NCI-H1092 treated with DMSO at 0.1 percent for 48 hours (cell line): ENCODE measurements at places on chromosomes 5 and 9.

GRCh38 chr5:171494452-171495121 is 75.1 kb downstream of the FGF18 start:
- DNase-seq, result no peak

GRCh38 chr9:4117835-4118610 is 181.8 kb downstream of the GLIS3 start:
- DNase-seq, result peak; percentile 8

GRCh38 chr9:103713631-103714030 is 380.5 kb upstream of the SMC2 start:
- DNase-seq, result no peak

GRCh38 chr5:102018279-102018678 is 277.8 kb downstream of the SLCO4C1 start:
- no peak for DNase-seq

GRCh38 chr5:39650008-39650762 is 225.4 kb upstream of the DAB2 start:
- no peak for DNase-seq

GRCh38 chr9:36903541-36904435 is 130.3 kb downstream of the PAX5 start:
- no peak for DNase-seq

- no peak for DNase-seq
These were observed 146.5 kb upstream of the TLX3 start for GRCh38 chr5:171162596-171162995.

DNA sequence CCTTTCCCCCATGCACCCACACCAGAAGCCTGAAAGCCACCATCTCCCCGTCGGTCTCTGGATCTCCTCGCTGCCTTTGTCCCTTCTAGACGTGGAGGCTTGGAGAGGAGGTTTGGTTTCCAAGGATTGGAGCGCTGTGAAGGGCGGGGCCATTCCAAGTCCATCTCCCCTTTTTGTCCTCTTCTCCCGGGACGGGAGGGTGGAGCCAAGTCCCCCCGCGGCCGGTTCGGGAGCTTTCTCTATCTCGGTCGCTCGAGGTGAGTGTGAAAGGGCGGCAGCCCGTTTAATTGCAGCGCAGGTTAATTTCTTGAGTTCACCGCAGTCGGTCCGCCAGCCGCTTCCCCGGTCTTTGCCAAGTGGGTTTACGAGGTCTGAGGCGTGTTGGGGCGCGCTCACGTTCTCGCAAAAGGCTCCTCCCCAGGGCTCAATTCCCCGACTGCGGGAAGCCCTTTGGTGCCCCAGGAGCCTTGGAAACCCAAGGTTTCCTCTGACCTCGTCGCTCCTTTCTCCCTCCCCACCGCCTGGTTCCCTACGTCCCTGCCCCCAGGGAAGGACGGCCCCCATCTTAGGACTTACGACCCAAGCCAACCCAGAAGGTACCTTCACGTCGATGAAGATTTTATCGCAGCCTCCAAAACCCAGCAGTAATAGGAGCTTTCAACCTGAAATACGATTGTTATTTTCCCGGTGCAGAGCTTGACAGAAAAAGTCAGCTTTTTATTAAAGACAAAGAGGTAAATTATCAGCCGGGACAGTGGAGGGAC is 2.8 kb upstream of the ZNF462 start:
- DNase-seq, result no peak

GRCh38 chr9:133590231-133590855 is 18.8 kb downstream of the FAM163B start:
- no peak for DNase-seq

GRCh38 chr5:173890195-173890991 is 2.2 kb downstream of the CPEB4 start:
- peak; percentile 32 for DNase-seq

GRCh38 chr5:79135790-79136553 is 24.4 kb downstream of the BHMT start:
- DNase-seq, result no peak

- no peak for DNase-seq
These were observed 5.3 kb downstream of the LHX6 start for GRCh38 chr9:122223435-122223834.

DNA sequence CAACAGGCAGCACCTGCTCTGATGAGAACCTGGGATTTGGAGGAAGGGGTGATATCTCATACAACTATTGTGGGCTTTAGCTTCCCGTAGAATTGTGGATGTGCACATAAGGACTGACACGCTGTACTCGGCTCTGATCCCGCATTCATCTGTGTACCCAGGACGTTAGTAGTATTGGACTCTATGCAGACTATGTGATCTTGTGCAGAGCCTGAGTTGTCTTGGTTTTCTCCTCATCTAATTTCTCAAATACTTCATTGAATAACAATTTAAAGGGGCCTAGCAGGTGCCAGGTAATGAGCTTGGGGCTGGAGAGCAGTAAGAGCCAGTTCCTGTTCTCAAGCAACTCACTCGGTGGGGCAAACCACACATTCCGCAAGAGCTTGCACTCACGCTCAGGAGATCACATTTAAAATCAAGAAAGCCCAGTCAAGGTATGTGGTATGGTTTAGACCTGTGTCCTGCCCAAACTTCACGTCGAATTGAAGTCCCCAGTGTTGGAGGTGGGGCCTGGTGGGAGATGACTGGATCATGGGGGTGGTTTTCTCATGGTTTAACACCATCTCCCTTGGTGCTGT is 14.8 kb downstream of the C5orf15 start:
- no peak for DNase-seq

- DNase-seq, result peak; percentile 35
These were observed 54.4 kb upstream of the RPL26L1 start for GRCh38 chr5:172904643-172905345.

GRCh38 chr5:17359451-17360011 is 138.5 kb upstream of the TAF11L2 start:
- DNase-seq, result no peak
